ENCODE measurements at places on chromosomes 7 and 10.

DNA sequence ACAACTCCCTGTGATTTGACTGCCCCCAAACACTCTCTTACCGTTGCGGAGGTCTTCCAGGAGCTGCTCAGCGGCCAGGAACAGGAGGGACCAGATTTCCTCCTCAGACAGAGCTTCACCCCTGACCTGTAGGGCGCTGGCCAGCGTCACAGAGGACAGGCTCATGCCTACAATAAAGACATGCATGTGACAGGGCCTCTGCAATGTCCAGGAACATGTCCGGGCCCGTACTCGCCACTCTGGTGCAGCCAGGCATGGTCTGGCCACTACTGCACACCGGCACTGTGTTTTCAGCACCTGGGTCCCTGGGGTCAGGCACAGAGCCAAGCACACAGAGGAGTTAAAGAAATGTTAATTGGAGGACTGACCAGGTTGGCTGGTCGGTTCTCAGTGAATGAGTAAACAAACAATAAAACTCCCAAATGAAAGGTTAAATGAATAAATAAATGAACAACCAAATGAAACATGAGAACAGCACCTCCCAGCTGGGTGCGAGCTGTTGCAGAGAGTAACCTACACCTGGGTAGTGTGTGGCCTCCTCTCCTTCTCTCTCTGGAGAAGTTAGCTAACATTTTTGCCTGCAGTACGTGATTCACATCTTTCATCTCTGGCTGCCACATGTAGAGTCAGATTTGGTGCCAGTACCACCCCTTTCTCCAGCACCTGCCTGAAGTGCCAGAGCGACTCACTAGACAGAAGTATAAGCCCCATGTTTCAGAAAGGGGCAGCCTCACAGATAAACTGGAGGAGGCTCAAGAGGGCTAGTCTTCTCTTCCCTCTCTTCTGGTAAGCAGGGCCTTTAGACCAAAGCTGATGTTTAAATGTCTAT is 22.8 kb downstream of the FRMPD2 start:
- no peak for DNase-seq

- DNase-seq: no peak
These were observed 451.1 kb upstream of the PFKP start for GRCh38 chr10:2616215-2616614.

GRCh38 chr7:50272808-50273207 is 31.7 kb upstream of the IKZF1 start:
- DNase-seq: no peak

DNA sequence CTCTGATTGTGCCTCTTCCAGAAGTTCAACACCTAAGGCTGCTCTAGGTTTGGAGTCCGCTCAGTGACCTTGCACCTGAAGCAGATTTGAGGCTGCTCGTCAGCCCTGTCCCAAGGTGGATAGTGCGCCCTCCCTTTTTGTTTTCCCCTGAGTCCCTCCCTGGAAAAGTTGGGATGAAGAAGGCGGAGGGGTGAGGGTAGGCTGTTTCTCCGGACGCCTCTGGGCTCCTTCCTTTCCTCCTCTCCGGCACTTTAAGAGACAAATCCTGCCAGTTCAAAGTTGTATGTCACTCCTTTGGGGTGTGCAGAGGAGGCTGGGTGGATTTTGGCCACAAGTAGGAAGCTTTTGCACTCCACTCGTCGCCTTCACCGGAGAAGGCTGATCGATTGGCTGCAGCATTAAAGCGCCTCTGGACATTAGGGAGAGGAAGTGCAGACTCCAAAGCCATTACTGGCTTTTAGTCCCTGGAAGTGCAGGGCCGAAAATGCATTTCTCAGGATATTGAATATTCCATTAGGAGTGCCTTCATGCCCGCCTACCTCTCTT is 81.9 kb upstream of the PRKG1 start:
- no peak for DNase-seq

GRCh38 chr7:123024989-123025758 is 29.7 kb upstream of the TAS2R16 start:
- no peak for DNase-seq

GRCh38 chr10:66747451-66747850 is 178.4 kb upstream of the LRRTM3 start:
- no peak for DNase-seq

DNA sequence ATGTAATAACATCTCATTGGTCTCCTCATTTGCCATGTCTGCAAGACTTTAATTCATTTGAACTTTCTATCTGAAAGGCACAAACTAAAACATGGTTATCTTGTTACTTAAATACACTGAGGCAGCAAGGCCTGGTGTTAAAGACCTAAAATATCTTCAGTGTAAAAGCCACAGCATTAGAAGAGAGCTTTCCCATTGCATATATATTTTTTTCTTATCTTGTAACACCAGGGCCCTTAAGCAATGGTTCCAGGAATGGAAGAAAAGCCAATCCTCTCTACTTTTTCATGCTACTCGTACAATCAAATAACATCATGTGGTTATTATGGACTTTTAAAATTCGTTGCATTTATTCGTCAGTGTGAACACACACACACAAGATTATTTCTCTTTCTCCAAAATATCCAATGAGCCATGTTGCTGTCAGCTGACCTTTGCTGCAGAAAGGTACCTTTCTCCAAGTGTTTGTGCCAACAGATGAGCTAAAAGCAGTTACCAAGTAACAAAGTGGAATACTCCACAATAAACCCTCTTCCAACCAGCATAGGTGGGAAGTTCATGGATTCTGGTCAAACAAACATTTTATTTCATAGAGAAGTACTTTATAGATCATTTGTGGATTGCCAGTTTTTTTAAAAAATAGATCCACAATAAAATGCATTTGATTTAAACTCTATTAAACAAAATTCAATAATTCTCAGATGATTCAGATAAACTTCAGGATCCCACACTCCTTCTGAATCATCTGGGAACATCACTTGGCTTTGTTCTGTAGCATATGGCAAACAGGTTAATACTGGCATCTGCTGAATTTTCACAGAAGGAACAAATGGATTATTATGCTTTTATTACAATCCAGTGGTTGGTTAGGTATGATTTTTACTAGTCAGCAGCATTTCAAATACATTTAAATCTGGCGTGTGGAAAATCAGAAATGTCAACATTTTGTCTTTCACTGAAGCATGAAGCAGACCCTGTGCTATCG is 63.3 kb upstream of the AGBL3 start:
- no peak for DNase-seq

DNA sequence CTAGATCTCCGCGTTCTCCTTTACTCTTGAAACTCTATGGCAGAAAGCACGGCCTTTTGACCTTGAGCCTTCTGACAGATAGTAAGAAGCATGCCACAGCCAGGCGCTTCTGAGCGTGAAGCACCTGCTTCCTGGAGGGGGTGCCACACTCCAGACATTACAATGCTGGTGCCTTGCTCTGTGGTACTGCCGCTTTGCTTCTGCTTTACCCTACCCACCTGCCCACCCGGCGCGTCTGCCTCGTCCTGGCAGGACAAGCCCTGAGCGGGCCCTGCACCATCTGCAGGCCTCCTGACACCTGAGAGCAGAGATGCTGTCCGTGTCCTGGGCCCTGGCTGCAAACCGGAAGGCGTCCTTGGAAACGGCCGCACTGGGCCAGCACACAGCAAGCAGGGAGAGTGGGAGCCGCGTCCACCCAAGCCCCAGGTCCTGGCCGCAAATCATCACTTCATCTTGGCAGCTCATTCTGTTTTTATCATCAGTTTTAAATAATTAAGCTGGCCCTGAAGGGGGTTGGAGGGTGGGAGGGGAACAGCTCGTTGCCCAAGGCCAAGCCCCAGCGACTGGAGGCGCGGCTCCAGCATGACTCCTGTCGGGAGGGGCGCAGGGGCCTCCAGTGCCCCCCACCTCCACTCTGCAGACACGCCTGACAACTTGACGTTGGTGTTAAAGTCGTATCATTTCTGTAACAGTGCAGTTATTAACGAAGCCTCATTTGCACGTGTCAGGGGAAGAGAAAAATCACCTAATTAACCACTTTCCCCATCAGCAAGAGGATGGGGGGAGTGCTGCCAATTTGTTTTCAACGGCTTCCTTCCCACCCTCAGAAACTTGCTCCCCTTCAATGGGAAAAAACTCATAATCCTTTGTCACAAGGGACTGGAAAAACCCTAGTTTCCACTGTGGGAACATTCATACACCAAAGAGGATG is 132.2 kb downstream of the MAD1L1 start:
- DNase-seq: no peak

DNA sequence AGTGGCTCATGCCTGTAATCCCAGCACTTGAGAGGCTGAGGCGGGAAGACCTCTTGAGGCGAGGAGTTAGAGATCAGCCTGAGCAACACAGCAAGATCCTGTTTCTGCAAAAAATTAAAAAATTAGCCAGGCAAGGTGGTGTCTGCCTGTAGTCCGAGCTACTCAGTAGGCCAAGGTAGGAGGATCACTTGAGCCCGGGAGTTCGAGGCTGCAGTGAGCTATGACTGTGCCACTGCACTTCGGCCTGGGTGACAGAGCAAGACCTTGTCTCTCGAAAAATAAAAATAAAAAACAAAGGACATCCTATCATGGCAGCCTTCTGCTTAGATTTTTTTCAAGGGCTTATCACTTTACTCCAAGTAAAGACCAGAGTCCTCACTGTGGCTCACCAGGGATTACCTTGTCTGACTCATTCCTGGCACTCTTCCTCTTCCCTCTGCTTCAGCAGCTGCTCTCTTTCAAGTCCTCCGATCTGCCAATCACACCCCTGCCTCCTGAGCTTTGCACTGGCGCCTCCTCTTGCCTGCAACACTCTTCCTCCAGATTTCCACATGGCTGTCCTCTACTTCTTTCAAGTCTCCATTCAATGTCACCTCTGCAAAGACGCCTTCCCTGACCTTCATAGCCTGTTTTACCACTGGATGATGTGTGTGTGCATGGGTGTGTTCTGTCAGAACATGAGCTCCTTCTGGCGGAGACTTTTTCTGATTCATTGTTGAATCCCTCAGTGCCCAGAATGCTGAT is 7.7 kb downstream of the PRTFDC1 start:
- no peak for DNase-seq

GRCh38 chr10:106439366-106439765 is 725.1 kb downstream of the SORCS1 start:
- no peak for DNase-seq

DNA sequence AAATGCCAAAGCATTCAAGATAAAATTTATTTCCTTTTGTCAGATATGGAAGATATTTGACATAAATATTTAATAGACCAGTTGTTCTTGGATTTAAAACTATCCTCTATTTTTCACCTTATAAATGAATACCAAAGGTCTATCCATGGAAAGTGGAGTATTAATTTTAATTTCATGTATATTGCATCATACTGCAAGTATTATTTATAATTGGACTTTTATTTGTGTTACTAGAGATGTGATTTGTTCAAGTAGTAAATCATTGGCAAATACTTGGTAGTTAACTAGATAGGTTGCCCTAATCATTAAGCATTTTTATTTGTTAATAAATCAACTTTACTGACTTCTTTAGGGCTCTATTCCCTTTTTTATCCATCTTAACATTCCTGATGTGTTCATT is 98.1 kb downstream of the CDC14C start:
- DNase-seq: no peak

DNA sequence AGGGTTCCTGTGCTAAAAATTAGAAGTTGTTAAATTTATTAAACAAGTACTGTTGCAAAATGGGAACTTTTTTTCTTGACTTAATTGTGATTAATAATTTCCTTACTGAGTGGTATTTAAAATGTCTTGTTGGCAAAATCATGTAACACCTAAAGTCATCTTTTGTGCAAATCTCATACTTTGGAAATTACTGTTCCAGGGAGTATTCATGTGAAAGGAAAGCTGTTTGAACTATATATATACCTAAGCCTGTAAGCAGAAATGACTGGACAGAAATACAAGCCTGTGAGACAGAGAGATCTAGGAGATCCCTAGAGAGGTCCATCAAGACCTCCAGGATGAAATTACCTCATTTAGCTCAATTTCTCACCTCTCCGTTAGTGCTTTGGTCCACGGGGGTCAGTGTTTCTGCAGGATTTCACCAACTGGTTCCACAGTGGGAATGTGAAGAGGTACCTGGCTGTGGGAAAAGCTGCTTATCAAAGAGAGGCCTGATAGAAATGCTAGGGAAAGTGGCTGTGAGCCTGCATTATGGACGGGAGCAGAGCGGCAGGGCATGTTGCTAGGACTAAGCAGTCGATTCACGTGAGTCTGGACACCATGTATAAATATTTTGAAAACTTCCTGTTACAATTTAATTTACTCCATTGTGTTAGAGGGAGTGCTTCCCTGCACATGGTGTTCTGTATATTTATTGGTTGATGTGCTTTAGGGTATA is 7.9 kb downstream of the LUC7L2 start:
- no peak for DNase-seq

GRCh38 chr7:24713039-24713793 is 44.0 kb downstream of the GSDME start:
- DNase-seq: no peak

GRCh38 chr7:69796416-69796815 is 198.1 kb downstream of the AUTS2 start:
- DNase-seq: no peak

DNA sequence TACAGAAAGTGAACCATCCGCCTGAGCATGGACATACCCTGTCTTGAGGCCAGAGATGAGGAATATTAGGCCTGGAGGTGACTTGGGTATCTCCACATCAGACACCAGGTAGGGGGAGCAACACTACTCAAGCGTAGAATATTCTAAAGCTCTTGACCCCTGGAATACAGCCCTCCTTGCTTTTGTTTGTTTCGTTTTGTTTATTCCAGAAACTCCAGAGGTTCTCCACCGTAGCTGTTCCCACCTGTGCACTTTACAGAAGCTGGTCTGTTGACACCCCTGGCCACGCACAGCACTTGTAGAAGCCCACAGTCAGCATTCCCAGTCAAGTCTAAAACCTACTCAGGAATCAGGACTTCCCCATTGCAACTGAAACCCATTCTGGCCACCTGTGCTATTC is 139.6 kb upstream of the NEBL start:
- no peak for DNase-seq

DNA sequence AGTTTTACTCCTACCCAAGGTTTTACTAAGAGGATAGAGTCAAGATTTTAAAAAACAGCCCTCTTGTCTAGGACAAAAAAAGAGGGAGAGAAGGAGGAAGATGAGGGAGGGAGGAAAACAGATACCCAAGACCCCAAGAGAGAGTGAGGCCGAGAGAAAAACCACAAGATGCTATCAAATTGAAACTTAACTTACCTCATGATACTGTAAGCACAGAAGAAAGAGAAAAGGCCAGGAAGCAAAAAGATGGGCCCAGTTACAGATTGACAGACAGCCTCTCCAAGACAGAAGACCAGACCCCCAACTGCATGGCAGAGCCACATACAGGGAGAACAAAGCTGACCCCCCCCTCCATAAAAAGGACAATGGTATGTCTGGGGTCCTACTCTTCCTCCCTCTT is 11.4 kb downstream of the SEC31B start:
- no peak for DNase-seq

DNA sequence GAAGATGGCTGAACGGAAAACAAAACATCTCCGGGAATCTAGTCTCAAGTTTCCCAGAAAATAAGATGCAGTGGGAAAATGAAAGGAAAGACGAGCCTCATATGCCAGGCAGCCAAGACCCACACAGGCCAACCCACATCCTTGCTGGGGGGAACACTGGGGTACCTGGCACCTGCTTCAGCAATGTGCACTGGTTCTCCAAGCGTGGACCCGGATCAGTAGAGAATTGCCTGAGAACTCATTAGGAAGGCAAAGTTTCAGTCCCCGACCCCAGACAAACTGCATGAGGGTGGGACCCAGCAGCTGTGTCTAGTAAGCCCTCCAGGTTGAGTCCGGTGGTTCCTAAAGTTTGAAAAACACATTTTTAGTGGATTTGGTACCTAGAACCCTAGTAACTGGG is 18.4 kb downstream of the FAM53B start:
- DNase-seq: no peak

GRCh38 chr10:50033481-50033880 is 34.3 kb upstream of the WASHC2A start:
- DNase-seq: no peak

GRCh38 chr7:93843260-93843659 is 47.3 kb downstream of the TFPI2 start:
- no peak for DNase-seq
